ENCODE measurements at places on chromosomes 12 and 14. TPM values are rescaled to one million over a fixed set of nuclear protein-coding genes. Genes with fewer than 3 reads are reported as not detected.

Gene M6PR
- polyA plus RNA-seq: 207 TPM

Gene TMTC1
- 32.1 TPM for polyA plus RNA-seq

- no peak for DNase-seq
Measured at GRCh38 chr14:38197001-38197783, 10.5 kb upstream of the SSTR1 start.

Gene TMEM132D
- polyA plus RNA-seq: 3.5 TPM

DNA sequence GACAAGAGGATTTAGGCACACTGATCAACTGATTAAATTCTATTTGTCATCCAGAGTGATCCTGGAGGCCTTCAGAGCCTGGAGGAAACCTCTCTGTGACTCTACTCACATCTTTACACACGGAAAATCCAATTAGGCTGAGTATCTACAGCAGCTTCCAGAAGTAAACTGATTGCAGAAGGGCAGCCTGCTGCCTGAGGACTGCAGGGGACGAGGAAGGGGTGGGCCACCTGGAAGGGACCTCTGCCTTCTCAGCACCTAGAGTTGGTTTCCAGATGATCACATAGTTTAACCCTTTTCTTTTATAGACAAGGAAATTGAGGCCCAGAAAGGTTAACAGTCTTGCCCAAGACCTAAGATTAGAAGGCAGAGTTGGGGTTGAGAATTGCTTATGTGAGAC is 206.1 kb downstream of the DAD1 start:
- no peak for DNase-seq

- no peak for DNase-seq
Measured at GRCh38 chr12:31861360-31861759, 97.9 kb upstream of the RESF1 start.

Gene CLEC7A
- polyA plus RNA-seq: 1.9 TPM

DNA sequence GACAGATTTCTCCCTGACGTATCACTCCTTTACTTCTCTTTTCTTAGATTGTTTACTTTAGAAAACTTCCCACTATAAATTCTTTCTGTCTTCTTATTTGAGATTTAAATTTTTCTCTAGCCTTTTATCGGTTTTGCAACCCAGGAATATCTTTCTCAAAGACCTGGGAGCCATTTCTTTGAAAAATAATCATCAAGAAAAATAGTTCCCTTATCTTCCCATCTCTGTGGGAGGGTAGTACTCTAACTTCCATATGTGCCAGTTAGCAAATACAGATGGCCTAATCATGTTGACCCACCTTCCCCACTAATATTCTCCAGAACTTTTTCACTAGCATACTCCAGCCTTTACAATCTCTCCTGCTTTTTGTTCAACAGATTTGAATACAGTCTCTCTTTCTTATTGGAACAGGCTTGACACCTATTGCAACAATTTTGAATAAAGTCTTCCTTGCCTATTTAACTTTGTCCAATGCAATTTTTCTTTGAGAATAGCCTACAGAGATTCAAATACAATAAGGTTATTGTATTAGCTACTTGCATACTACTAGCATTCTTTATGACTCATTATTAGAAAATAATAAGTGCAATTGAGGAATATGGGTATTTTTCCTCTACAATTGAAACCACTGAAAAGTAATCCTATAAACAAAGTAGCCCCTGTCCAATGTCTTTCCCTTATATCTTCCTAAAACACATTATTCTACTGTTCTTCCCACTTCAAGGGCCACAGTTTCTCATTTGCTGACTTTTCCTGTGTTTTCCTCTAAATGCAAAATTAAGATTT is 27.4 kb upstream of the KLRB1 start:
- no peak for DNase-seq

GRCh38 chr12:52517888-52518287 is 2.3 kb downstream of the KRT5 start:
- no peak for DNase-seq

Gene NGB
- polyA plus RNA-seq: not detected

- DNase-seq: no peak
Measured at GRCh38 chr14:72644758-72645489, 249.0 kb downstream of the DPF3 start.

Gene MLEC
- polyA plus RNA-seq: 199 TPM

Gene EIF2S3B
- polyA plus RNA-seq: 9.5 TPM

DNA sequence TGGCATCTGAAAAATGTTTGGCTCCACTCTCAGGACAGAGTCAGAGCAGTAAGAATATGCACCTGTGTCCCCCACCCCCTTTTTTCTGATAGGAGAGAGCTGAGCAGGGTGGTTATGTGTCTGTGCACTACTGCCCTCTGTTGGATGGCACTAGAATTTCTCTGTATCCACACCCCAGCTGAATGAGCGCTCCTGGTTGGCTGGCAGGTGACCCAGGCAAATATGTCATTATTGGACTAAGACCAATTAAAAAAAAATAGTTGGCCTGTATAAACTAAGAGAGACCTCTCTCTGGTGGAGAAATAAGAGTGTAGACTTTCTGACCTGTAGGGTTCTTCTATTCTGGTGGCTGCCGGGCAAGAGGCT is 107.0 kb downstream of the PTCSC3 start:
- no peak for DNase-seq

- peak; percentile 69 for DNase-seq
Measured at GRCh38 chr14:71166180-71166837, 259.1 kb downstream of the PCNX1 start.

Gene ERG28
- polyA plus RNA-seq: 34.1 TPM

Gene FAM222A
- 10.1 TPM for polyA plus RNA-seq

- no peak for DNase-seq
Measured at GRCh38 chr12:105677672-105678071, 347.2 kb downstream of the C12orf75 start.

DNA sequence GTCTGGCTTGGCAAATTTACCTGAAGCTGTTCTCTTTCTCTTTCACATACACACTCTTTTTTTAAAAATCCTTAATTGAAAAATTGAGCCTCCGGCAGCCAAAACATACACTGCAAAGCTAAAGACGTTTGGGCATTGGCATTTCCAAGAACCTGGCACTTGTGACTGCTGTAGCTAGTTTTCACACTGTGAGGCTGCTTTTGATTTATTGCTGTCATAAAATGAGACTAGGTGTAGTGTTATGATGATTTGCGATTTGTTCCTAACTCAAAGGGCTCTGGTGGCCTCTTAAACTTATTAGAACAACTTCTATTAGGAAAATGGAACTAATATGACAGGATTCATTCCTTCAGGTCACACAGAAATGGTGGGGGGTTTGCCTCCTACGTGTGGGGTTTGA is 377.1 kb upstream of the FAR2 start:
- DNase-seq: no peak

GRCh38 chr12:18723752-18724151 is 14.1 kb downstream of the PLCZ1 start:
- no peak for DNase-seq

Gene SERPINA3
- polyA plus RNA-seq: 0.27 TPM

- no peak for DNase-seq
Measured at GRCh38 chr12:116138781-116139180, 138.7 kb downstream of the MED13L start.

- DNase-seq: no peak
Measured at GRCh38 chr12:91866566-91866965, 279.1 kb downstream of the BTG1 start.

- DNase-seq: no peak
Measured at GRCh38 chr14:24439830-24440605, 2.6 kb downstream of the SDR39U1 start.

DNA sequence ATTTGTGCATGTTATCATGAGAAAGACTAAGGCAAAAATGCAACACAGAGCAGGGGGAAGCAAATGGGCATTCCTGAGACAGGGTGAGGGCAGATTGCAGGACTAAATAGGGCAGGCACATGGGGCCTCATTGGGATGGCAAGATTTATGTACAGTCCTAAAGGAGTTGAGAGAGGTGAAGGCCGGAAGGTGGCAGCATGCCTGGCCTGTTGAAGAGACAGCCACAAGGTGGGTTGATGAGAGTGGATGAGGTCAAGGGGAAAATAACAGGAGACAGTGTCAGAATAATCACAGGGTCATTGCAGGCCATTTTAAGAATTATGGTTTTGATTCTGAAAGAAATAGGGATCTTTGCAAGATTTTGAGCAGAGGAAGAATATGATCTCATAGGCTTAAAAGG is 21.0 kb downstream of the PAH start:
- DNase-seq: no peak

Gene ZNF605
- 23.5 TPM for polyA plus RNA-seq

DNA sequence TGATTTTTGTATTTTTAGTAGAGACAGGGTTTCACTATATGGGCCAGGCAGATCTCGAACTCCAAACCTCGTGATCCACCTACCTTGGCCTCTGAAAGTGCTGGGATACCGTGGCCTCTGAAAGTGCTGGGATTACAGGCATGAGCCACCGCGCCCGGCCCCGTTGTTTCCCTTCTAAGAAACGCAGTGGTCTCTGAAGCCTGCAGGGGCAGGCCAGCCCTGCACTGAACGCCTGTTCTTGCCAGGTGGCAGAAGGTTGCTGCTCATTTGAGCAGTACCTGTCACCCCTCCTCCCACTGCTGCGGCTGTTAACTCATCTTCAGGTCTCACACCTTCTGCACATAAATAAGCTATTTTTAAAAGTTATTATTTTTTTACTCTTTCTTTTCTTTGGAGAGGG is 24.3 kb downstream of the GPRC5A start:
- DNase-seq: no peak

DNA sequence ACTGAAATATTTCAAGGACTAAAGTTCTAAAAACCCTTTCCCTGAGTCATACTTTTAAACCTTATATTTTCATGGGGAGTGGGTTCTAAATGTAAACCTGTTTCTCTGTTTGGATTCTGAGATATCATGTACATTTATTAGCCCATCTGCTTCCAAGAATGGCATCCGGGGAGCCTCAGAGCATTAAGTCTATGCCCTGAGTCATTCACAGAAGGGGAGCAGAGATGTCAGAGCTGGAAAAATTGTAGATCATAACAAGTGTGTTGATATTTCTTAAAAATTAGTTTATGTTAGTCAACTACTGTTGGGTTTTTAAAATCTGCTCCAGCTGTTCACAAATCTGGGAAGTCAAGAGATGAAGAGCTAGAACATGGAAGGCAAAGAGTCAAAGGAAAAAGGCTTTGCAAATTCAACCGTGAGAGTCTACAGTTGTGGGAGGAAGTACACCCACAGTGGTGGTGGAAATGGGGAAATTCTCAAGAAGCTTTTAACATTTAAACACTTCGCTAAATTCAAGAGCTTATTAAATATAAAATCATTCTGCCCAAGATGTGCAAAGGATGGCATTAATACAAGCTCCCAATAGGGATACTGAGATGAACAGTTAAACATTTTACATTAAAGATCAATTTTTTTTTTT is 70.5 kb upstream of the FLRT2 start:
- no peak for DNase-seq

Gene ACSM4
- polyA plus RNA-seq: not detected

GRCh38 chr14:88023658-88024187 is 18.8 kb downstream of the GPR65 start:
- DNase-seq: no peak

Gene LPAR5
- polyA plus RNA-seq: 1.7 TPM

DNA sequence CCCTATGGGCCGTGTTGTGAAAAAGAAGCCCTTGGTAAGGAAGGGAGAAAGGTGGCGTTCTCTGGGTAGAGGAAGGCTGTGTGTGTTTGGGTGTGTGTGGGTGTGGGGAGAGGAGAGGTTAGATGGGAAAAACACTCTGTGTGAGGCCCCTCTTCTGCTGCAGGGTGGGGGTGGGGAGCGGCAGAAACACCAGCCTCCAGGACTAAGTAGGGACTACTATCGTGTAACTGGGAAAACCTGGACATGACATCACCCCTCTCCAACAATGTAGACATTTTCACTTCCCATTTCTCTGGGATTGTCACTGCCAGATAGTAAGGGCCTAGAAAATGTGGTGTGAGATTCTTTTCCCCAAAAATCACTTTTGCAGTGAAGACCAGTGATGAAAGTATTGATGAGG is 205.0 kb downstream of the NTF3 start:
- DNase-seq: no peak

GRCh38 chr12:3726456-3726855 is 26.5 kb downstream of the CRACR2A start:
- DNase-seq: no peak

Gene TMPRSS12
- 0.08 TPM for polyA plus RNA-seq

DNA sequence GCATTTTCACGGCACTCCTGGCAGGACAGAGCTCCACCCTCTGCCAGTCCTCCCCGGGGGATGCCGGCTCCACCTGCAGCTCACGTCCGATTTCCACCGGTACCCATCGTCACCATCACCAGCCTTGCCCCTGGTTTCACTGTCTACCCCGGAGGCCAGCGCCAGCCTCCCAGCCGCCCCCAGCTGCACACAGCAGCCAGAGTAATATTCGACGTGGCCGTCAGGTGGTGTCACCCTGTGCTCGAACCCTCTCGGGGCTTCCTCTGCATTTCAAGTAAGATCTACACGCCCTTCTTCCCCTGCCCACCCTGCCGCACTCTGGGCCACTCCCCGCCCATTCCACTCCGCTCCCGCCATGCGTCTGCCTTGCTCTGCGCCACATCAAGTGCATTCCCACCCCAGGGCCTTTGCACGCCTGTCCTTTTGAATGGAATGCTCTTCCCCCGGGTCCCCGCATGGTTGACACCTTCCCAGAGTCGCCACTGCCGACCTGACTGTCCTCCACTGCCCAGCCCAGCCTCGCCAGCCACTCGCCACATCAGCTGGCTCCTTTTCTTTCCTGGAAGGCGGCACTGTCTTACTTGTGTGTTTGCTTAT is 80.3 kb downstream of the ADGRD1 start:
- DNase-seq: no peak

GRCh38 chr12:4615667-4616066 is 33.2 kb downstream of the AKAP3 start:
- no peak for DNase-seq

- no peak for DNase-seq
Measured at GRCh38 chr12:848882-849527, 96.6 kb downstream of the WNK1 start.

Gene GPR84
- polyA plus RNA-seq: 0.26 TPM

DNA sequence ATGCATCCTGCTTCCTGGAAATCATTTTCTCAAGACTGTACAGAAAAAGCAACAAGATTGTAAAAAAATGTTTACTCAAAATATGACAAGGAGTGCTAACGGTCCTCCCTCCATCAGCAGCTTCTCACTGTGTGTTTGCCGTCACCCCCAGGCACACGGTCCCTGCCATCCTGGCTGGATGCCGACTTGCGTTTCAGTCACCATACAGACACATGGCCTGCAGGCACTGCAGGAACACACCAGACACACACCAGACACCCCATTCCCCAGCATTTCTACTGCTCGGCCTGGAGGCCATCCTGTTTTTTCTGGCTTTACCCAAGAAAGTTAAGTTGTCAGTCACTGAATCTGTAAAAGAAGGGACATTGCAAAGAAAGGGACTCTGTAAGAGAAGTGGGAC is 10.8 kb downstream of the KCNK10 start:
- DNase-seq: no peak

GRCh38 chr12:14994610-14995009 is 21.8 kb downstream of the PDE6H start:
- no peak for DNase-seq

- no peak for DNase-seq
Measured at GRCh38 chr12:124477107-124477915, 90.1 kb downstream of the NCOR2 start.

Gene CD63
- polyA plus RNA-seq: 707 TPM

- no peak for DNase-seq
Measured at GRCh38 chr12:3792623-3793288, 39.8 kb upstream of the CRACR2A start.
